Ureter (tissue), 1 donor: ENCODE measurements at places on chromosomes 7 and 10.

- no peak for DNase-seq
These were observed 259.5 kb upstream of the VWC2 start for GRCh38 chr7:49513911-49514310.

DNA sequence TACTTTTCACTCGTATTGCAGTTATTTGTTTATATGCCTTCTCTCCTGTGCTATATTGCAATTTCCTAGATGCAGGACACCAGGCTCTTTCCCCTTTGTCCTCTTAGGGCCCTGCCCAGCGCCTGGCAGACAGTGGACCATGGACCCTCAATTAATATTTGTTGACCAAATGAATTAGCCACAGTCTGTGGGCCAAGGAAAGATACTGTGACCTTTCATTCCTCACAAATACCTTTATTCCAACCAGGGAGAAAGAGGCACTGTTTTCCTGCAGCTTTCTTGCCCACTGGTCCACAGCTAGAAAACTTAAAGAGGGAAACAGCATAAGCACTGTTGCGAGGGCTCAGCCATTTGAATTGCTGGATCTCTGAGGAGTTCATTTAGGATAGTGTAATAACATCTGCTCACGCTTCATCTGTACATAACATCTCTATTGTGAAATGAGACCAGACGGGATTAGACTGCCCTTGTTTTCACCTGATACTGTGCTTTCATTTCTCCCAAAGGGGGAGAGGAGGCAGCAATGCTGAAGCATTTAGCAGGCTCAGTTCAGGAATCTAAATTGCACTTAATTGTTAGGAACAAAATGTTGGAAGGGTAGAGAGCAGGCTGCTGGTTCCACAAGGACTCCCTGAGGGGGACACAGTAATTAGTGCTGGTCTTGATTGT lies 46.7 kb downstream of the TNS3 start:
- no peak for DNase-seq

GRCh38 chr10:12018438-12019282 lies 23.9 kb downstream of the UPF2 start:
- DNase-seq, result no peak

GRCh38 chr10:130740915-130741750 lies 570.4 kb downstream of the TCERG1L start:
- no peak for DNase-seq

GRCh38 chr7:22088827-22089226 lies 143.1 kb upstream of the CDCA7L start:
- DNase-seq, result no peak

GRCh38 chr10:119339109-119339508 lies 131.7 kb downstream of the GRK5 start:
- no peak for DNase-seq

GRCh38 chr7:41890631-41891274 lies 187.9 kb upstream of the INHBA start:
- no peak for DNase-seq

GRCh38 chr7:126657599-126658358 lies 595.0 kb downstream of the GRM8 start:
- DNase-seq, result no peak

GRCh38 chr7:21462081-21462480 lies 34.2 kb downstream of the SP4 start:
- no peak for DNase-seq

DNA sequence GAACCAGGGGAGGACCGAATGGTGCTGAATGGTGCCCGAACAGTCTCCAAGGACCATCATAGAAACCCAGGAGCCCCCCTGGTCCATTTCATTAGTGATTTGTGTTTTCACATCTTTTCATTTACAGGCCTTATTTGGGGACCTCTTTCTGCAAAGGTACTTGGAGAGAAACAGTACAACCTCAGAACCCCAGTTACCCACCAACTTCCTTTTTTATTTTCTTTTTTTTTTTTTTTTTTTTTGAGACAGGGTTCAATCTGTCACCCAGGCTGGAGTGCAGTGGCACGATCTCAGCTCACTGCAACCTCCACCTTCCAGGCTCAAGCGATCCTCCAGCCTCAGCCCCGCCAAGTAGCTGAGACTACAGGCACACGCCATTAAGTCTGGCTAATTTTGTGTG lies 13.0 kb upstream of the ELN start:
- DNase-seq, result no peak

GRCh38 chr10:83274088-83274487 lies 865.2 kb upstream of the GHITM start:
- no peak for DNase-seq

GRCh38 chr10:130545122-130545521 lies 408.9 kb downstream of the GLRX3 start:
- DNase-seq, result no peak

DNA sequence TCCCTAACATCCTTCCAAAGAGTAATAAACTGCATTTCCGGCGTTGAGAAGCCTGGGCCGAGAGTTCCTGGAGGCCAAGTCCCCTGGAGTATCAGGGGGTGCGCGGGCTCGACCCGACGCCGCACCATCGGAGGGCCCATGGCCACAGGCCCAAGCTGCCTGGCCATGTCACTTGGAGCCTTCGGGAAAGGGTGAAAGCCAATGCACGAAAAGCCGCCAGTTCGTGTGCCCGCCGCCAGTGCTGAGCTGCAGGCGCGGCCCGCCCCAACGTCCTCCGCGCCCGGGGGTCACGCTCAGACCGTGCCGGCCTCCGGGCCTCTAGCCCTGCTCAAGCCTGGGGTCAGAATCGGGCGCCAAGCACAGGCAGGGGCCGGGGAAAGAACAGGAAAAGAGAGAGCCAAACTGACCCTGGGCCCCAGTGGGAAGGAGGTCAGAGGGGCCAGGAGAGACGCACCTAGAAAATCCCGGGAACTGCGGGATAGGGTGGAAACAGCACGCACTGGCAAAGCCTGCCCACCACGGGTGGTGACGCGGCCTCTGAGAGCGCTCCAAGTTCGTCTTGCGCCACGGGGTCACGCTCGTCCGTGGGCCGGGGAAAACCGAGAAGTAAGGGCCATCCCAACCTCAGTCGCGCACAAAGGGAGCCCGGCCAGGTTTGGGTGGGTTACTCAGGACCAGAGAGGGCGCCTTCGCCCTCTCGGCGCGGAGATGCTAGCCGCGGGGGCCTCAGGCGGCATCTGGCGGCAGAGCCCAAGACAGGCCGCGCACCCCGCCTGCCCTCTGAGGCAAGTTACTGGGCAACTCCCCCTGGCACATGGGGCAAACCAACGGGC lies 4.2 kb upstream of the EBF3 start:
- no peak for DNase-seq

DNA sequence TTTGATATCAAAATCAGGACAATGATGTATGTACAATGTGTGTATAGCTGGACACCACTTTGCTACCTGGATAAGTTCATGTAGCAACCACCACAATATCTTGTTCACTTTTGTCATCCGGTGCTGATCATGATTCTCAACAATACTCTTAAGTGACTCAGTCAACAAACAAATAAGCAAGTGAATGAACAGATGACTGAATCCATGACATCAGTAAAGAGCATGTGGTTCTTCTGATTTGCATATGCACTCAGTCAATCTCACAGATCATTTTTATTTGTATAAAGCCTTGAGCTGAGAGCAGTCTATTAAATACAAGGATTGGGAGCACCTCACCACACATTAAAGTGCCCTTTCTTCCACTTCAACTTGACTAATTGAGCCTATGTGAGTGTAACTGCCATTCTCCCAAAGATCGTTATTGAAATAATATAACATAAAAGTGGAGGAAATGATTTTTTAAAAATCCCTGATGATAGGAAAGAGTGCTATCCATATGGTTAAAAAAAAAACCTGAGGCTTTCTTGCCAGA lies 69.5 kb downstream of the NPSR1 start:
- DNase-seq, result no peak
